ENCODE measurements at places on chromosomes 16 and 17.
A peak's percentile ranks its signal among the peaks of the same experiment; 100 is the strongest.

DNA sequence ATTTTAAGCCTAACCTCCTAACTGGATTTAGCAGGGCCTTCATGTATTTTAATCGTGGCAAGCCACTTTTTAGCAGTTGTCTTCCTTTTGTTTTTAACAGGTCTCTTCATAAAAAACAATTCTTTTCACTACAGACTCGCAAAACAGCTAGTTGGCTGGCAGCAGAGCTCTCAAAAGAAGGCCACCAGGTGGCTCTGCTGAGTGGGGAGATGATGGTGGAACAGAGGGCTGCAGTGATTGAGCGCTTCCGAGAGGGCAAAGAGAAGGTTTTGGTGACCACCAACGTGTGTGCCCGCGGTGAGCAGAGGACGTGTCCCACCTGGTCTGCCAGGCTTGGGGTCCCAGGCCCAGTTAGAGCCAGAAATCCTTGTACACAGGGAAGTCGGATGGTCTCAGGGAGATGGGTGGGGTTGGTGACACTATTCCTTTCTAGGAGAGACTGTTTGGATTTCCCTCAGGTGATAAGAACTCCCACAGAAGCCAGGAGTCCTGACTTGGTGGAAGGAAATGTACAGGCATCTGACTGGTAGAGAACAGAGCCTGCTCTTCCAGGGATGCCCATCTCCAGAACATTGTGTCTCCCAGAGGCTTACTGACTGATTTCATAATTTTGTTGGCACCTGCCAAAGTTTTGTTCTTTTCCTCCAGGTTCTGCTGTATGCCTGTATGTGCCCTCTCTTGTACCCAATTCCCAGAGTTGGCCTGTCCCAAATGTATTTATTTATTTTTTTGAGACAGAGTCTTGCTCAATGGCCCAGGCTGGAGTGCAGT lies 14.9 kb upstream of the DDX19A start:
- no peak for DNase-seq

DNA sequence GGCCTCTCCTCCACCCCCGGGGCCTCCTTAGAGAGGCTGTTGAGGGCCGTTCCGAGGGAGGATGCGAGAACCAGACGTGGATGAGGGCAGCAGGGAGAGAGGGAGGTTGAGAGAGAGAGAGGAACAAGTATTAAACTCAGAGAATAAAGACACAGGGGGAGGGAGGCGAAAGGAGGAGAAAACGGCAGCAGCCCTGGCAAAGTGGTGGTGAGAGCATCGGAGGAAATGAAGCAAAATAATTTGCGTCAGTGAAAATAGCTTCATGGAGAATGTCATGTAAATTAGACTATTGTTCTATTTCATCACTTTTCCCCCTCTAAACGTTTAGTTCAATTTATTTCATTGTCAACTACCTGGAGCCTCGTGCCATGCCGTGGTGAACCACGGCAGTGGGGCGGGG lies 38.0 kb downstream of the PIPOX start:
- DNase-seq, result no peak

- DNase-seq, result peak; percentile 73
Observed at GRCh38 chr17:2707721-2708584, 3.6 kb downstream of the CLUH start.

GRCh38 chr17:14747603-14747950 lies 446.7 kb downstream of the HS3ST3B1 start:
- DNase-seq, result no peak

DNA sequence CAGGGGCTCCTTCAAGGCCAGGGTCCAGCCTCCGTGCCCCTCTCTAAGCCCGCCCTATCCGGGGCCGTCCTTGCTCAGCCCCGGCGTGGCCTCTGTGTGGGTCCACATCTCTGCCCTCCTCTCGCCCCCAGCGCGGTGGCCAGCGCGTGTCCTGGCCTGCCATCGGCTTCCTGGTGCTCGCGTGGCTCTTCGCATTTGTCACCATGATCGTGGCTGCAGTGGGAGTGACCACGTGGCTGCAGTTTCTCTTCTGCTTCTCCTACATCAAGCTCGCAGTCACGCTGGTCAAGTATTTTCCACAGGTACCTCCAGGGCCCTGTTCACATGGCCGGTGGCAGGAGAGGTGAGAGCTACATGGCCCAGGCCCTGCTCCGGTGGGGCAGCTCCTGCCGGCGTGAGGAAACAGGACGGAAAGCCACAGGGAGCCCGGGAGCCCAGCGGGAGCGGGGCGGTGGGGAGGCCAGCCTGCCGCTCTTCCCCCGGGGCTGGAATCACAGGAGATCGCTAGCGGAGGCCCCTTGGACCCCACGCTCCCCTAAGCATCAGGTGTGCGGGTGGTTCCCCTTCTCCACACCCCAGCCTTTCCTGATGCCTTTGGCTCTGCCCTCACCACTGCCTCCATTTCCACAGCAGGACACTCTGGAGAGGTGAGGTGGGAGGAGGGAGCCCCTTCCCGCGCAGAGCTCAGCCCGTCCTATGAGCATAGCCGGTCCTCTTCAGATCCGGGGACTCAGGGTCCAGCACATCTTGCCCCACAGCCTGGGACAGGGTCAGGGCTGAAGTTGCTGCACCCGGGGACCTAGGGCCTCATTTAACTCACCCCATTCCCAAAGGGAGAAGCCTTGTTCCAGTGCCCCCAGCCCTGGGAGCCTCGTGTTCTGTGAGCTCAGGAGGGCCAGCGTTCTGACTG lies 10.2 kb downstream of the TAX1BP3 start:
- DNase-seq, result no peak

DNA sequence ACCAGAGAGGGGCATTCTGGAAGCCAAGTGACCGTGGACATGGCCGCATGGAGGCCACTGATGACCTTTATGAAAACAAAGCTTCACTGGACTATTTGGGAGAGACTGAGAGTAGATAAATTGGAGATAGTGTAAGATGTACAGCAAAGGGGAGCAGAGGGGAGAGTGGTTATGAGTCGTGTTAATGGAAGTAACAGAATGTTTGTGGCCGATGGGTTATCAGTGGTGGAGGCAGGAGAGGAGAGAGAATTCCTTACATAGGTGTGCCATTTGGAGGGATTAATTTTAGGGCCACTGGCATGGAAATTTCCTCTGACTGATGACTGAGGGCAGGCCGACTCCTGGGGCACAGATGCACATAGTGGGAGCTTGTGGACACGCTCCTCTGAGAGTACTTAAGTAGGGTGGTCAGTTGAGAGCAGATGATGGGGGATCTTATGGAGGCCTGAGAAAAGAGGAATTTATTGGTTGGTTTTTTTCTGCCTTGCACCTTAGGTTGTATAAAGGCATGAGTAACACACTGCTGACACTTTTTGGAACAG lies 19.2 kb downstream of the PRPSAP2 start:
- DNase-seq, result no peak

- DNase-seq, result peak; percentile 12
Observed at GRCh38 chr17:55295411-55296170, 30.8 kb downstream of the HLF start.
